ENCODE measurements at places on chromosomes 3 and 15.

- no peak for DNase-seq
These were observed 29.8 kb upstream of the PLA2G4E start for GRCh38 chr15:42050484-42051255.

- DNase-seq = no peak
These were observed 1.2 kb upstream of the TCAIM start for GRCh38 chr3:44337248-44337785.

DNA sequence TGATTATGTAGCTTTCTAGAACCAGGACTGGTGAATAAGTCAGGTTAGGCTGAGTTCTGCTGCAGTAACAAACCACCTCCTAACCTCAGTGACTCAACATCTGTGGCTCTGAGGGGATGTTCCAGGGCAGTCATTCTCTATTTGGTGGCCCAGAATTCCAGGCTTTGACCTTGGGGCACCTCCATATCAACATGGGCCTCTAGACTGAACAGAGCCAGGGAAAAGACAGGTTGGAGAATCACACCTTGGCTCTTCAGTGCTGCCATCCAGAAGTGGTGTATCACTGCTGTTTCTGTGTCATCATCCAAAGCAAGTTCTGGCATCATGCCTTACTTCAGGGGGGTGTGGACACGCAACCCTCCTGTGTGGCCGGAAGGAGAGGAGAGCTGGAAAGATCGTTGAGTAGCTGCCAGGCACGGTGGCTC, 15.3 kb downstream of the ZBTB47 start:
- DNase-seq = no peak

DNA sequence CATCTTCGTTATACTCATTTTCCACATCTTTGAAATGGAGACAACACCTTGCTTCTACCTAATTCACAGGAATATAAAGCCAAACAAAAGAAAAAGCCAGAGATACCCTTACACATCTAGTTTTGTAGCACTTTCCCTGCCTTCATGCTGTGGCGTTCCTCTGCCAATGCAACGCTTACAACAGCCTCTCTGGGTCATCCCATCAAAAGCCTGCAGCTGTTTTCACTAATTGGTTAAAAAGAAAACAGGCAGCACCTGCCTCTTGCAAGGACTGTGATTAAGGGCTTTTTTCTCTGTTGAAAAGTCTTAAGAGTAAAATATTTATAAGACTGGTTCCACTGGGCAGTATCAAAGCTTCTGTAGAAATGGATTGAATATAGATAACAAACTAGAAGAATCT, 120.3 kb downstream of the FMN1 start:
- no peak for DNase-seq

DNA sequence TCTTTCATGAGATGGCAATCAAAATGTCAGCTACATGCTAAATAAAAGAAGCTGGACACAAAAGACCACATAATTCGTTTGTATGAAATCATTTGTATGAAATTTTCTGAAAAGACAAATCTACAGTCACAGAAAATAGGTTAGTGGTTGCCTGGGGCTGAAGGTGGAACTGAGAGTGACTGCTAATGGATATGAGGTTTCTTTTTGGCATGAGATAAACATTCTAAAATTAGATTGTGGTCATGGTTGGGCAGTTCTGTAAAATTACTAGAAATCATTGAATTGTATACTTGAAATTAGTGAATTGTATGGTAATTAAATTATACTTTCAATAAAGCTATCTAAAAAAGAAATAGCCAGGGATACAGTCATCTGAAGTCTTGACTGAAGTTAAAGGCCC, 2.7 kb upstream of the DMXL2 start:
- DNase-seq = no peak

DNA sequence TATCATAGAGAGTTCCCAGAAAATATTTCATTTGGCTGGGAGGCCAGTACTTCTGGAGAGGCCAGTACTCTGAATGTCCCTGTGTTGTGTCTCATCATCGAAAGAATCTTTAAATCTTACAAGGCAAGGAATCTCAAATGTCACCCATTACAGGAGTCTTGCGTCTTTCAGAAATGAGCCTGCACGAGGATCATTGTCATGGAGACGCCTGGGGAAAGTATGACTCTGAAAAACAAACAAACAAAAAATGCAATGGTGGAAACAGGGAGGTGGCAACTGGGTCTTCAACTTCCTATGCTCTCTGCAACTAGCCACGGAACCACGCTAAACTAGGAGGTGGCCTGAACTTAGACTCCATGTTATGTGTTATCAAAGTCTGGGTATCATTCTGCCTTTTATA, 804.6 kb downstream of the EPHA3 start:
- DNase-seq = no peak

GRCh38 chr15:70559265-70560239, 203.8 kb downstream of the UACA start:
- DNase-seq = no peak

DNA sequence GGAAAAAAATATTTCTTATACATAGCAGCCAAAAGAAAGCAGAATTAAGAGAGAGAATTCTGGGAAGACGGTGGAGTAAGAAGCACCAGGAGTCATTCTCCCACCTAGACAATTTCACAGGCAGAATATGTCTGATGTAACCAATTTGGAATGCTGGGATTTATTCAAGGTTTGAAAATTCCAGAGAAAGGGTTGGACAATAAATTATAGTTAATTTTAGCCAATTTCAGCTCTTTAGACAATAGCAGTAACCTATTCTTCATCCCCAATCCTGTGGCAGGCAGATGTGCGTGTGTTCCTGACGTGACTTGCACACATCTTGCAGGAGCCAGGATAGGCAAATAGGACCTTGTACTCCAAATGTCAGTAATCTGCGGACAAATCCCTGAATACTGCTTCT, 541.0 kb upstream of the NAALADL2 start:
- no peak for DNase-seq

DNA sequence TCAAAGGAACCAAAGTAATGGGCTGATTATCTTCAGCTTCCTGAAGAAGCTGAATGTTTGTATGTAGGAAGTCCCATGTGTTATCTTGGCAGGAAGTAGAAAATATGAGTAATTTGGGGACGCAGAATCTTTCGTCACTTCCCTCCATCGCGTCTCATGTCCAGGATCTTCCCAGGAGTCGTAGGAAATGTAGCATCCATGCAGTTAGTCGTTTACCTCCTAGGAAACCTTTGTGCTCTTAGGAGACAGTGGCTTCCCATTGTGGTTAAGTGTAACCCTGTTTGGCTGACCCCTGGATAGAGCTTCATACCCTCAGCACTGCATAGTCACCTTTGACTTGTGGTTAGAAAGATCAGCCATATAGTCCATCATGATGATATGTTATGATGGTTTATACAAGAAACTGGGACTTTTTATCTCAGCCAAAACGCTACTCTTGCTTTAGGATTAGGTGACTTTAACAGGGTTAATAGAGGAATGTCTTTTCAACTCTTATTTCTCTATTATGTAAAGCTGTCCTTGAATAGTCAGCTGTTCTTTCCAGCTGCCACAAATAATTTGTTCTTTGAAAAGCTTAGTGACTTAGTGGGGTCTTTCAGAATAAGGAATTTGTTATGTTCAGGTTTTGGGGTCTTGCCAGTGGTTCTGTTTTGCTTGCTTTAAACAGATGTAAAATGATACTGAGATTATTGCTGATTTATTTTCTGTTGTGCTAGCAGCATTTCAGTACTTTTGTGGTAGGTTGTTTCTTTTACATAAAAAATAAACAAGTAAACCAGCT, 92.2 kb downstream of the KLHL25 start:
- no peak for DNase-seq

DNA sequence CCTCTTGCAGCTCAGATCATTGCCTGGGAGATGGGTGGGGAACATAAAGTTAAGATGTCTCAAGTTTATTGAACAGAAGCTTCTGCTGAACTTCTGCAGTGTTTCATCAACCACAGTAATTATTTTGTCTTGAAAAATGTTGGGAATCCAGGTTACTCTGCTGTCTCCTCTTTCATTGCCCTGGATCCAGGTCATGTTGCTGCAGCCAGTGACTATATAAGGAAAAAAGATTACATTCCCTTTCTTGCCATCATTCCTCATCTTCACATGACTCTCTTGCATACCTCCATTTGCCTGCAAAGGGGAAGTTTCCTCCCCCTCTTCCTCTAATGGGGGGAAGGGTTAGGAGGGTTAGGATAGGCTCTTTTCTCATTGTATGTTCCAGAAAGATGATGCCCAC, 15.1 kb downstream of the GMNC start:
- no peak for DNase-seq

- DNase-seq = peak; percentile 56
These were observed 57.5 kb upstream of the HERC1 start for GRCh38 chr15:63891079-63891767.

- DNase-seq = no peak
These were observed 47.6 kb downstream of the SHOX2 start for GRCh38 chr3:158058495-158059130.

DNA sequence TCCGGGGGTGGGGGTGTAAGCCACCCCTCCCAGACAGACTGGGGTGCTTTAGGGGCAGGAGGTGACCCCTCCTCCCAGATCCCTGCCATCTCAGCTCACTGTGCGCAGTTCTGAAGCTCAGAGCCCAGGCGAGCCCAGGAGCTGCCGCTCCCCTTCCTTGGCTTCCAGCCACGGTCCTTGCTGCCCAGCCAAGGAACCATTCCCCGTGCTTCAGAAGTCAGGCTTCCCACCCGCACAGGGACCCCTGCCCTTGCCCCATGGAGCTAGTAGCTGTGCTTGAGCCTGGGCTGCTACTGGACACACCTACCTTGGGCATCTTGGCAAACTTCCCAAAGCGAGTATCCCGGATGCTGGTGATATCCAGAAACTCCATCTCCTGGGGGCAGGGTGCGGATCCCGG, 4.8 kb downstream of the PLCB2 start:
- no peak for DNase-seq

DNA sequence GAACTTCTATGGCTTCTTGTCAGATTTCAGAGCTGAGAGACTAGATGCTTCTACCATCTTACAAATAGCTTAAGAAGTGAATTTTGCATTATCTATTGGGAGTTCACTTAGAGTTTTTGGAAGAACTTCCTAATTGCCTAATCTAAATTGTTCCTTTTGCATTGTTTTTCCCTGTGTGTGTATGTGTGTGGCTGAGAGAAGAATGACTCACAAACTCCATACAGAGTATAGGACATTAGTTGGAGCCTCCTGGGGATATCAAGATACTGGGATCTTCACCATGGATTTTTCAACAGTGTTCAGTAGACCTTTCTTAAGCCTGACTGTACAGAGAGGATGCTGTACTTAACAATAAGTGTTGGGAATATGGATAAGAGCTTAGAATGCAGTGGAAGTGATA, 10.9 kb downstream of the TLNRD1 start:
- no peak for DNase-seq

GRCh38 chr3:39106281-39106811, 1.1 kb downstream of the GORASP1 start:
- DNase-seq = no peak

DNA sequence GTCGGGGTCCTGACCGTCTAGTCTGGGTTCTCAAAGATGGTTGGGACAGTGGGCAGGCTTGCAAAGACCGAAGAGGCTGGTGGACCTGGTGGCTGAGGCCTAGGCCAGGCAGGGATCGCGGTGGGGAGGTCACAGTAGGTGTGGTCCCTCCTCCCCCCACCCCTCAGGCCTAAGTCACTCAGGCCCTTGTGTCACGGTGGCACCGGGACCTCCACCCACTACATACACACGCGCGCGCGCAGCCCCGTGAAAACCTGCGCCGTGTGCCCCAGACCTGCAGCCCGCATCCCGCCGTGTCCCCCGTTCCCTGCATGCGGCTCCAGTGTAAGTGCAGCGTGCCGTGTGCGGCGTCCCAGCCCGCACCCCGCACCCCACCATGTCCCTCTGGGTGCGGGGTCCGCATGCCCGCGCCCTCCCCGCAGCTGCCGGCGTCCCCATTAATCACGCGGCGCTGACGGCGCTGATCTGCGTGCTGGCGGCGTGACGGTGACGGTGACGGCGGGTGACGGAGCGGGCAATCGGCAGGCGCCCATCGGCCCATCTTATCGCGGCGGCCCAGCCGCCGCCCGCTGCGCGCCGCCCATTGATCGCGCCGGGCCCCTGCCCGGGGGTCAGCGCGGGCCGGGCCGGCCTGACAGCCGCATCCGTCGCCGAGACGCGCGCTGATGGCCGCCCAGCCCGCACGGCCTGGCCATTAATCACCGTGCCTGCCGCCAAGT, 24.4 kb downstream of the SEC61A1 start:
- DNase-seq = no peak

DNA sequence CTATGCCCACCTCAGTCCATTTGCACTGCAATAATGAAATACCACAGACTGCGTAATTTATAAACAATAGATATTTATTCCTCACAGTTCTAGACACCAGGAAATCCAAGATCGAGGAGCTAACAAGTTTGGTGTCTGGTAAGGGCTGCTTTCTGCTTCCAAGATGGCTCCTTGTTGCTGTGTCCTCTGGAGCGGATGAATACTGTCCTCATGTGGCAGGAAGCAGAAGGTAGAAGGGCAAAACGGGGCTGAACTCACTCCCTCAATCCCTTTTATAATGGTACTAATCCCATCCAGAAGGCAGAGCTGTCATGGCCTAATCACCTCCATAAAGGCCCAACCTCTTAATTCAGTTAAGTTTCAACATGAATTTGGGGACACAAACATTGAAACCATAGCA, 75.3 kb downstream of the P2RY1 start:
- DNase-seq = no peak

DNA sequence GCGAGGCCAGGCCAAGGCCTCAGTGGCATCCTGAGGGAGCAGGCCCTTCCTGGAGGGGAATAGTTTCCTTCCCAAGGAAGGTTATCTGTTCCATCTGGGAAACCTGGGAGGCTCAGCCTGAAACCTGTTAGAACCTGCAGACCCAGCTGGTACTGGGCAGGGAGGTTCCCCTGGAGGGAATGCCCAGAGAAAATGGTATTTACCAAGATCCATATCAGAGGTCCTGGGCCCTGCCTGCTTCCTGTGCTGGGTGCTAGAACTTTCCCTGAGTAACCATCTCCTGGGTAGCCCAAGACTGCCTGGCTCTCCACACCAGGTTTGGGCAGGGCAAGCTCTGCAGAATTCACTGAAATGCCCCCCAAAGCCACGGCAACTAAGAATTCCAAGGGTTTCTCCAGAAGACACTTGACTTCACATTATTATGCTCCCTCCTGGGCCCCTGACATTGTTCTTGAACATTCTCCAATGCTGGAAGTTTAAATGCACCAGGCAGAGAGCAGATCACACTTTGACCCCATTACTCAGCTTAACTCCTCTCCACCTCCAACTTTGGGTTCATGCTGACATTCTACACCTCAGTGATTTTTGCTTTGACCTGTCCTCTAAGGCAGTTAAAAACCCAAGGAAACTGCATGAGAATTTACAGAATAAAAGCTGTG, 2.0 kb downstream of the CA12 start:
- DNase-seq = peak; percentile 46

- DNase-seq = no peak
These were observed 133.6 kb downstream of the TIGIT start for GRCh38 chr3:114427285-114428043.

DNA sequence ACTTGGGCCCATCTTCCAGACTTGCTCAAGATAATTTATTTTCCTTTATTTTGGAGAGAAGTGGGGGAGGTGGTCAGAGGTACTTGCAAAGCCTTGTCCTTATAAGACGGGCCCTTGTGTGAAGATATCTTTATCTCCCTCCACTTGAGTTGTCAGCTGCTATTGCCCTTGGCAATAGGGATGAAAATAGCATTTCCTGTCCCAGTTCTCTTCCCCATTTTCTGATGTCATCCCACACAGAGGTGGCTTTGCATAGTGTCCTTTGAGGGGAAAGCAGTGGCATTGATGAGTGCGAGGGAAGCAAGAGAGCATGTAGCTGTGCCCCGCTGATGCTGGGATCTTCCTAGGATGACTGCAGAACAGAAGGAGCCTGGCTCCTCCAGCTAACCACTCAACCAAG, 41.9 kb upstream of the TUBGCP5 start:
- no peak for DNase-seq

Data from RCC 7860 (cell line).